Fibroblast of the aortic adventitia (primary cell): ENCODE measurements at places on chromosomes 7 and 10. TPM values are rescaled to one million over a fixed set of nuclear protein-coding genes. Genes with fewer than 3 reads are reported as not detected.
A peak's percentile ranks its signal among the peaks of the same experiment; 100 is the strongest.

- no peak for DNase-seq
Observed at GRCh38 chr10:48266528-48266927, 8.0 kb downstream of the FRMPD2 start.

- DNase-seq, result no peak
Observed at GRCh38 chr7:69173846-69174245, 424.4 kb upstream of the AUTS2 start.

DNA sequence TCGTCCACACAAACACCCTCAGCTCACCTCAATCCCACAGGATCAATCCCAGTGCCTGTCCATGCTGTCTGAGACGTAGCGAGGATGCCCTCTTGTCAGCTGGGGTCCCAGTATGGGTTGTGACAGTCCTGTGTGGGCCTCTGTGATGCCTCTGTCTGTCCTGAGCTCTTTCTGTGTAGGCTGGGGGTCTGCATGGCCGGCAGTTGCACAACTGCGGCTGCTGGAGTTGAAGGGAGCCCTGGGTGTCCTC is 12.4 kb downstream of the ANTXRL start:
- no peak for DNase-seq

GRCh38 chr7:158121441-158122045 is 466.1 kb downstream of the PTPRN2 start:
- DNase-seq, result no peak

- DNase-seq, result no peak
Observed at GRCh38 chr7:155269766-155270585, 27.7 kb upstream of the INSIG1 start.

- peak; percentile 15 for DNase-seq
Observed at GRCh38 chr7:25244254-25245033, 16.2 kb upstream of the NPVF start.

DNA sequence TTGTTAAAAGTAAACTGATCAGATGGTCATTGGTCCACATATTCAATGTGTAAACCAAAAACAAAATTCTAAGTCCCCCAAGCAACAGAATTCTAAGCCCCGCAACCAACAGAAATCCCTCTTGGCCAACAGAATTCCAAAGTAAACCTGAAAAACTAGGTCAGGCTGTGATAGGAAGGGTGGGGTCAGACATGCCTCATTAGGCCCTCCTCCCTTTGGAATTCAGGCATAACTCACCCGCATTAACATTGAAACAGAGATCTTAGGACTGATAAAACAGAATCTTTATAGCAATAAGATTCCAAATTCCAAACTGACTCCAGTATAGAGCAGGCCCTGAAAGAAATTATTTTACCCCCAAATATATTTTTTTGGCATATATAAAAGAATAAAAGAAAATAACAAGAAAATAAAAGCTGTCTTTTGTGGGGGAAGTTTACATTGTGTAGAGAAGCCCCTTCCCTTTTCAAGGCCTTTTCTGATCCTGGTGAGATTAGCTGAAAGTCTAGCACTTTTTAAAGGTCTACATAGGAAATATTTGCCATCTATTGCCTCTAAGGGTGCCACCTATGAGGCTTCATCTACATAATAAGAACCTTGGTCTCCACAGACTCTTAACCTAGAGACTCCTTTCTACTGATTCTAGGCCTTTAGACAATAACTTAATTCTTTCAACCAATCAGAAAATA is 30.5 kb downstream of the GNAT3 start:
- peak; percentile 45 for DNase-seq

GRCh38 chr7:7417851-7418250 is 117.8 kb downstream of the COL28A1 start:
- no peak for DNase-seq

GRCh38 chr7:123655614-123656013 is at the start of gene LMOD2:
LMOD2 (plus strand) TSS chr7:123655866; CDS start chr7:123655964, 98 bp downstream.
- DNase-seq, result no peak

- no peak for DNase-seq
Observed at GRCh38 chr10:31625566-31625965, 303.1 kb downstream of the ARHGAP12 start.

GRCh38 chr7:45253368-45253767 is 95.8 kb downstream of the RAMP3 start:
- peak; percentile 5 for DNase-seq

DNA sequence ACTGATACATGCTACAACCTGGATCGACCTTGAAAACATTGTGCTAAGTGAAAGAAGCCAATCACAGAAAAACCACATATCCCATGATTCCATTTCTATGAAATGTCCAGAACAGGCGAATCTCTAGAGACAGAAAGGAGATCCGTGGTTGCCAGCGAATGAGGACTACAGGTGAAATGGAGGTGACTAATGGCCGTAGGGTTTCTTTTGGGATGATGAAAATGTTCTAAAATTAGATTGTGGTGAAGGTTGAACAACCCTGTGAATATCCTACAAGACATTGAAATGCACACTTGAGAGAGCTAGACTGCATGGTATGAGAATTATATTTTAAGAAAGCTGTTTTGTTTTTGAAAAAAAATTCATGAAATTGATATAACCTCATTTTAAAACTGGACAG is 188.5 kb upstream of the PLXNA4 start:
- no peak for DNase-seq

DNA sequence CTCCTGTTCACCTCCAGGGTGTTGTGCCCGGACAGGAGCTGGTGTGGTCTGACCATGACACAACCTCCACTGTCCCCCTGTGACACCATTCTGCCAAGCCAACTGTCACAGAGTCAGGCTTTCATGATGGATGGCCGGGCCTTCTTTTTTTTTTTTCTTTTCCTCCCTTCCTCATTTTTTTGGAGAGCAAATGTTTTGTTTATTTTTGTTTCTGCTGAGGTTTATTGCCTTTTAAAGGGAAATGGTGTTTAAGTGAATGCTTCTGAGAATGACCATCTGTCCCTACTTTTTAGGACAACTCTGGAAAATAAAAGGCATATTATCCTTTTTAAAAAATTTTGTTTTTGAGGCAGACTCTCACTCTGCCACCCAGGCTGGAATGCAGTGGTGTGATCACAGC is 115.1 kb upstream of the NPS start:
- no peak for DNase-seq

- DNase-seq, result no peak
Observed at GRCh38 chr7:99489235-99489634, 10.8 kb downstream of the ZNF394 start.

GRCh38 chr7:90201500-90202195 is 9.9 kb upstream of the STEAP2 start:
- no peak for DNase-seq

- peak; percentile 39 for DNase-seq
Observed at GRCh38 chr7:16934722-16935340, 53.0 kb upstream of the AGR3 start.

- DNase-seq, result no peak
Observed at GRCh38 chr10:12201543-12201942, 5.6 kb downstream of the CDC123 start.

GRCh38 chr10:86662186-86663045 is 5.9 kb upstream of the LDB3 start:
- no peak for DNase-seq

- DNase-seq, result no peak
Observed at GRCh38 chr10:70362328-70362727, 20.1 kb downstream of the LRRC20 start.

DNA sequence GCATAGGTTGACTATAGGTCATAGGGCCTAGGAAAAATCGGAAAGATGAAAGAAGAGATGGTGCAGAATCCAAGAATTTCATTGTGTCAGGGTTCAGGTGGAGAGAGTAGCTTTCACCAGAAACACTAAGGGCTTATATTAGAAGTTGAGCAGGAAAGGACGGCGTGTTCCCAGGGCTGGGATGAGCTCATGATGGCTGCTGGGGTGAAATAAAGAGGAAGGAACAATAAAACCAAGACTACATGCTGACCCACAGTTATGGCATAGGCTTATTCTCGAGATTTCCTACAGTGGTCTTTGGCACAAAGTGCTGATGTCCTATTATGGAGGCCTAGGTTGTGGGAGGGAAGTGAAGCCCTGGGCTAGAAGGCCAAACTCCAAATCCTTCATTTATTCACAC is 195.8 kb downstream of the PTEN start:
- no peak for DNase-seq

DNA sequence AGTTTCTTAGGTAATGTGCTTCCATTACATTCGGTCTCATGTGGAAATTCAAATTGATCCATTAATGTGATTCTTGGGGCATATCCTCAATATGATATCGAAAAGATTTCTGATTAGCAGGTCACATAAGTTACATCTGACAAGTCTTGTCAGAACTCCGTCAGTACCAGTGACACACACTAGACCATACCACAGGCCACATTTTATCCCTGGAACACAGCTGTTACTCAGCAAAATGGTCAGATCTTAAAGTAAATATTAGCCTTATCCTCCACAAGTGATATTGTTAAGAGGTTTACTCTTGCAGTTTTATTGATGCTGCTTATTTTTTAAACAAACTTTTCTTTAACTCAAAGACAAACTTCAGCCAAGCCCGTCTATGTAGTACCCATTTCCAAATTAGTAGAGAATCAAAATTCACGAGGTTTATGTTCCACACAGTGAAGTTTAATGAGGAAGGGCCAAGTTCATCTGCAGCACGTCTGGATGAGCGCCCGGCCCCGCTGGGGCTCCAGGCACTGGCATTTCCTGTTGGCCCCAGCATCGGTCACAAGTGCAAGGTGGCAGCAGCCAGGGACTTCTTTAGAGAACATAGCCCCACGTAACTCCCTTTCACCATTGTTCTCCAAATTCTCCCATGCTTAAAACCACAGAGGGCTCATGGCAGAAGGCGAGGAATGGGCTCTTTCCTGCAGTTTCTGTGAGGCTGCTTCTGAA is 132.2 kb downstream of the VIPR2 start:
- no peak for DNase-seq

GRCh38 chr7:28755255-28755654 is 202.9 kb downstream of the TRIL start:
- DNase-seq, result peak; percentile 90

GRCh38 chr7:35768346-35768745 is 32.5 kb upstream of the SEPTIN7 start:
- no peak for DNase-seq

DNA sequence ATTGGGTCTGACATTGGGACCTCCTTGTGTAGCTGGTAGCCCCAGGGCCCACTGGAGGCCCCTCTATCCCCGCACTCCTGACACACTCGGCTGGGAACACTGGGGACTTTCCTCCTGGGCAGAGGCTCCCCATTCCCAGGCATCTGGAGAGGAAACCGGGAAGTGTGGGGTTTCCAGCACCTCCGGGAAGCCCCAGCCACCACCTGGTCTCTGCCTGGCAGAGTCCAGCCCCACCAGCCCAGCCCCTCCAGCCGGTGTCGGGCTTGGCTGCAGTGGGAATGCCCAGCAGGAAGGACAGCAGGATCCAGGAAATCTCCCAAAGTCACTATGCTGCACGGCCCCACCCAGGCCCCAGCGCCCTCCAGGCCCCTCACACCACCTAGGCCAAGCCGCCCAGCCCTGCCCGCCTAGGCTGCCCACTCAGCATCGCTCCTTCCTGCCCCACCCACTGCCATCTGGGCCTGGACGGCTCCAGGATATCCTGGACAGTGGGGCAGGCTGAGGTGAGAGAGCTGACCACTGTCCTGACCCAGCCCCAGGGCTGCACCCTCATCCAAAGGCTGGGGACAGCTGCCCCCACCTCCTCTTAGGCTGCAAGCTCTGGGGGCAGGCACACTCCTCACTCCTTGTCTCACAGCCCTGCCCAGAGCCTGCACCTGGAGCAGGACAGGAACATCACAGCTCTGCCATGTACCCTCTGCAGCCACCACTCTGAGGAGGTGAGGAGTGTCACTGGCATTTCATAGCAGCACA is 11.8 kb downstream of the RASGEF1A start:
- DNase-seq, result no peak

GRCh38 chr10:122014652-122015248 is 25.8 kb downstream of the TACC2 start:
- DNase-seq, result no peak

DNA sequence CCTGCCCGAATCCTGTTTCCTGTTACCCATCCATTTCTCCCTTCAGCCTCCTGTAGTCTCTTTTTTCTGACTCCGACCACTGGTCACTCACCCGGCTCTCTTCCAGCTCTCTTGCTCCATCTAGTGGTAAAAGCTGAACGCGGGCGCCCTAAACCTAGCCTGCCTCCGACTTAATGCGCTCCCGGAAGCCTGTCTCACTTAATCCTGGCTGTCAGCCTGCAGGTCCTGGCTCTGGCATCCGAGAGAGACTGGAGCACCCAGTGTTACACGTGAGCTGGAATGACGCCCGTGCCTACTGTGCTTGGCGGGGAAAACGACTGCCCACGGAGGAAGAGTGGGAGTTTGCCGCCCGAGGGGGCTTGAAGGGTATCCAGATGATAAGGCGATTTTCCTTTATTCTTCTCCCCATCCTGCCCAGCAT is 10.3 kb downstream of the SUMF2 start:
- peak; percentile 86 for DNase-seq

DNA sequence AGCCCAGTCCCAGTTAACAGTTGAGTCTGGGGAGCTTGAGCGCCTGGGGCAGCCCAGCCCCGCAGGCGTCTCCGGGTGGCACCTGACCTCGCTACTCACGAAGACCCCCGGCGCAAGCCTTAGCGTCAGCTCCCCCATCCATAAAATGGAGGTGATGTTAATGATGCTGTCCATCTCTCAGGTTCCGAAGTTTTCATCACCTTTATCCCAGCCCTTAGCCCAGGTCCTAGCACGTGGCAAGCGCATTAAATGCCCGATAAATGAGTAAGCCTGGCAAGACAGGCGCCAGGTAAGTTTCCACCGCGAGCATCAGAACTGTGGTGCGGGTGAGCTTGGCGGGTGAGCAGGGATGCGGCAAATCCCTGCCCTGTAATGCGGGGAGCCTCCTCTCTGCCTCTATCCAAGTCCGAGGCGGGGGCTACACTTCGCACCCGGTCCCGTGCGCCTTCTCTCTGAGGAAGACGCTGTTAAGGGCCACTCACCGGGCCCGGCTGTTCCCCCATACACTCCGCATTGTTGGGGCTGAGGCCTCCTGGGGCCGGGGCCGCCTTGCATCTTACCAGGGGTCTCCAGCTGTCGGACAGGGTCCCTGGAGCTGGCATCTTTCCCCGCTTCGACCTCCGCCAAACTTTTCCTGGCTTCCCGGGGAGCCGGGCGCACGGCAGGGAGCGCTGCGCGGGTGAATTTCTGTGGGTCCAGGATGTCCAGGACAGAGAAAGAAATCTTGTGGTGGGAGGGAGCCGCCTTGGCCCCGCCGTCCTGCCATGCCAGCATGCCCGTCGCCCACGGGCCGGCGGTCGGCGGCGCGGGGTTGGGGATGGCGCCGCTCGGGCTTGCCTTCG is 444 bp downstream of the NKX1-2 start:
- no peak for DNase-seq

The EPO gene
- not detected in 2 replicates for total RNA-seq

The ERCC6 gene
- total RNA-seq, result 51.1 and 79.7 TPM in 2 replicates

The UTF1 gene
- not detected in 2 replicates for total RNA-seq

The SYT15 gene
- total RNA-seq, result under 0.01 and 0.41 TPM in 2 replicates

The MOGAT3 gene
- total RNA-seq, result not detected in 2 replicates

The PLXDC2 gene
- 3.2 and 11.2 TPM in 2 replicates for total RNA-seq

The AGFG2 gene
- total RNA-seq, result 10.7 and 19.3 TPM in 2 replicates

The OR2A12 gene
- not detected in 2 replicates for total RNA-seq

The MEIG1 gene
- not detected in 2 replicates for total RNA-seq

The ZNF22 gene
- total RNA-seq, result 4.4 and 16.6 TPM in 2 replicates

The IL15RA gene
- total RNA-seq, result 2.1 and 5.7 TPM in 2 replicates

The LRRC17 gene
- 95.6 and 131 TPM in 2 replicates for total RNA-seq

The NOM1 gene
- 10.8 TPM in 2 replicates for total RNA-seq

The ZC3HAV1L gene
- total RNA-seq, result 11.9 and 36.6 TPM in 2 replicates

The INA gene
- 0.33 and 0.90 TPM in 2 replicates for total RNA-seq

The ELAPOR2 gene
- 4.2 and 14.7 TPM in 2 replicates for total RNA-seq

The RBP3 gene
- total RNA-seq, result not detected in 2 replicates

The ZYX gene
- total RNA-seq, result 41.6 and 48.4 TPM in 2 replicates

The PLAC9 gene
- total RNA-seq, result 32.1 and 78.7 TPM in 2 replicates

The SPDYE16 gene
- 0.09 and 0.33 TPM in 2 replicates for total RNA-seq

The GOLGA7B gene
- total RNA-seq, result not detected in 2 replicates
